ENCODE measurements at places on chromosomes 6 and 20.

DNA sequence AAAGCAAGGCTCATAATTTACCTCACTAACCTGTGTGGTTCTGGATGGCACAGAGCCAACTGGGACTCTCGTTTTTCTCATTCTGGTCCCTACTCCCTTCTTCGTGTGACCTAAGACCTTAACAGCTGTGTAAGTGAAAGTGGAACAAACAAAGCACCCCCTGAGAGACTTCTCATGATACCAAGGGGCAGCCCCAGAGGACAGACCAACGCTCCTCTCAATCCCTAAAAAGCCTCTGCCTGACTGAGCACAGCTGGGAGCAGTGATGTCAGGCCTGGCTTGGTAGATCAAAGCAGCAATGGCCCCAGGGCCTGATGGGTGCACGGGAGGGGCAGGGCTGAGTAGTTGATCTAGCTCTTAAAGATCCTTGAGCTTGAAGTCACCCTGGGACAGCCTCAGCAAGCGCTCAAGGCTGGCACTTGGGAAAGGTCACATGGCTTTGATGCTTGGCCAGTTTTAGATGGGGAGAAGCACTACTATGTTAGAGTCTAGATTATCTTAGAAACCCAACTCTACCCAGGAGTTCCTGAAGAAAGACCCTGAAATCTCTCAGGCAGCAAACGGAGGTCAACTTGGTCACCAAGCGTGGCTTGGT lies 16.2 kb upstream of the TGM2 start:
- DNase-seq = no peak

DNA sequence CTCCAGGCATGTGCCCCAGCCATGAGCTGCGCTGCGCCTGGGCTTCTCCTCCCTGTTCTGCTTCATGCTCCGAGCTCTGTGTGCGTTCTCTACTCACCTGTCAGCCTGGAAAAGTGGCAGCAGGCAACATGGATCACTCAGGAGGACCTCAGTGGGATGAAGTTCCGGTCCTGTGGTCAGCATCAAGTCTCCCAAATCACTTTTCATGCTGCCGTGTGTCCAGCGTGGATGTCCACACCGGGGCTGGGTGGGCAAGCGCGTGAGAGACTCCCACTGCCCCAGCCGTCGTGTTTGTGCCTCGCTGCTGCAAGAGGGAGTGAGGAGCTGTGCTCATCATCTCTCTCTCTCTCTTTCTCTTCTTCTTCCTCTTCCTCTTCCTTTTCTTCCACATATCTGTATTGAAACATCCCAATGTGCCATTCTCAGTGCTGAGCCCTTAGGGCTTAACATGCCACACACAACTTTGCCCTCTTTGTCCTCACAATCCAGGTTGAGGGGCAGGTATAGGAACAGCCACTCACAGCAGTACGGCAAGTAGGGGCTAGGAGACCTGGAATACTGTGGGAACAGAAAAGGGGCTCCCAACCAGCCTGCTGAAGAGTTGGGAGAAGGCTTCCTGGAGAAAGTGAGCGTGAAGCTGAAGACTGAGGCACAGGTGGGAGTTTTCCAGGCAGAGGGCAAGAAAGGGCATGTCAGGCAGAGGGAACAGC lies 3.8 kb upstream of the PDYN start:
- no peak for DNase-seq

GRCh38 chr6:154648888-154649205 lies 84.4 kb upstream of the SCAF8 start:
- no peak for DNase-seq

DNA sequence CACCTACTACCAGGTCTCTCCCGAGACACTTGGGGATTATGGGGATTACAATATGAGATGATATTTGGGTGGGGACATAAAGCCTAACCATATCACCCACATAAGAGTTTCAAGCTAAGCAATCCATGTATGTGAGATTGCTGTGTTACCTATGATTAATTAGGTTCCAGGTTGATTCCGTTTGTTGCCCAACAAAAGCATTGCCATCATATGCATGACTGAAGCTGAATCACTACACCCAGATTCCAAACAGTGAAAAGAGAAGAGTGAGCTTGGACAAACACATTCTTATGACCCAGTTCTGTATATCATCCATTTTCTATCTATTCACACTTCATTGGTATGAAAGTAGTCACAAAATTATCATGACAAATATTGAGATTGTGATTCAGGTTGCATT lies 952.5 kb upstream of the MAN1A1 start:
- DNase-seq = no peak

- DNase-seq = no peak
These were observed 41.3 kb upstream of the BTN3A2 start for GRCh38 chr6:26323525-26324294.

DNA sequence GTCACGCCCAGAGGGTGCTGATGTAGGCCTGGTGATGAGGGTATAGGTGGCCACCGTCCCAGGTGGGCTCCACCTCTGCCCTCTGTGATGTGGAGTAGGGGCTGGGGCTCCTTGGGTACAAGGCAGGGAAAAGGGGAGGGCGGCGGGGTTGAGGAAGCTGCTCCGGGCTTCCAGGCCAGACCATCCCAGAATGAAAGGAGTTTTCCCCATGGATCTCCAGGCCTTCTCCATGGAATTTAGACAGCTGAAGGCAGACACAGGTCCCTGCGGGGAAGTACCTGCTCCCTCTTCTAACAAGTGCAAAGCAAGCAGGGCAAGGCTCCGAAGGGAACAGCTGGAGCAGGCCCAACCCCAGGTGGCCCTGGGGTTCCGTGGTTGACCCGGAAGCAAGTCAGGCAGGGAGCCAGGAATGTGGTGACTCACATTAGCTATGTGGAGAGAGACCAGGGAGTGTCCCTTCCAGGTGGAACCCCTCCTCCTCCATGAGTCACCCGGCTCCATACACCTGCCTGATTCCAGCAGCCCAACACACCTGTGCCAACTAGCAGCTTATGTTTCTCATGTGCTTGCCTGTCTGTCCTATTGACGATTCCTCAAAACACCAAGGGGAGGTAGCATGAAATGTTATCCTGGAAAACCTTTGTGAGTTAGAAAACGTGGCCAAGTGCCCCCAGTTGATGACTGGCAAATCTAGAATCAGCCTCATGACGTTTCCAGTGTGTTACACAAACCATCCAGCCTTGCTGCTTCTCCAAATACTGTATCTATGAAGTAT lies 59.7 kb upstream of the SNX9 start:
- DNase-seq = peak; percentile 65

DNA sequence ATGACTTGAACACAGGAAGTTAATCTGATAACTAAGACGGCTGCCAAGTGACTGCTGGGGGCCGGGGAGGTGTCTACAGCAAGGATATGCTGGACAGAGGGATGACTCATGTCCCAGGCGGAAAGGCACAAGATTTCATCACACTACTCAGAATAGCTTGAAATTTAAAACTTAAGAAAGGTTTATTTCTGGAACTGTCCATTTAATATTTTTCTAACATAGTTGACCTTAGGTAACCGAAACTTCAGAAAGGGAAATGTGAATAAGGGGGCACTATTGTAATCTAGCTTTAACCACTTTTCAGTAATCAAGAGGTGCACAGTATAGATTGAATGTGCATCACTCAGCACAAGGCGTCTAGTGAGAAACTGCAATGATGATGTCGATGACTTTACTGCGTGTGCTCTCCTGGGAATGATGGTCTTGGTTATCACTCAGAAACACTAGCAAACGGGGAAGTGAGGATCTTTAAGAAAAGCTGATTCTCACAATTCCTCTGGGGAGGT lies 171.5 kb downstream of the QKI start:
- DNase-seq = peak; percentile 93

GRCh38 chr20:37305079-37305478 lies 15.6 kb downstream of the MANBAL start:
- DNase-seq = no peak

GRCh38 chr6:46925563-46926253 lies 4.0 kb upstream of the ADGRF5 start:
- peak; percentile 35 for DNase-seq

DNA sequence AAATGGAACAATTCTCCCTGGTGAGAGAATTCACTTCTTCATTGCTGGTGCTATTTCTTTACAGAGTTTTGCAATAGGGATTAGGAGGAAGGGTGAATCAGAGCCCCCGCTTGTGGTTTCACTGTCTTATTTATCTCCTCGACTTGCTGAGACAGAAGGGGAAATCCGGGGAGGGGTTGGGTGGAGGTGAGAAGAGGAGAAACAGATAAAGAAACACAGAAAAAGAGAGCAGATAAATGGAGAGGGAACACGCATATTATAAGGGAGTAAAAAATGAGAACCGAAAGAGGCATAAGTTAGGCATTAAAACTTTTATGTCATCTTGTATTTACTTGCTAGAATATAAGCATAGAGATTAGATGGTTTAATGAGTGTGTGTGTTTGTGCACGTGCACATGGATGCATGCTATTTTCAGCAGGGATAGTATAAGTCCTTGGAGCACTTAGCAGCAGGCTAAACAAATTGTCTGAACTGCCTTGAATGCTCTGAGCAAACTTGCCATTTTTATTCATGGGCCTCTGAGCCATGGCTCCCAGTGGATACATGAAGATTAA lies 105.0 kb downstream of the OLIG3 start:
- DNase-seq = no peak

- no peak for DNase-seq
These were observed 24.4 kb upstream of the SLC17A3 start for GRCh38 chr6:25898289-25898977.

GRCh38 chr6:121791396-121792315 lies 356.2 kb downstream of the GJA1 start:
- DNase-seq = no peak

- DNase-seq = no peak
These were observed 11.4 kb downstream of the IYD start for GRCh38 chr6:150380256-150380655.

GRCh38 chr20:33697129-33697528 lies 10.9 kb upstream of the E2F1 start:
- peak; percentile 44 for DNase-seq

DNA sequence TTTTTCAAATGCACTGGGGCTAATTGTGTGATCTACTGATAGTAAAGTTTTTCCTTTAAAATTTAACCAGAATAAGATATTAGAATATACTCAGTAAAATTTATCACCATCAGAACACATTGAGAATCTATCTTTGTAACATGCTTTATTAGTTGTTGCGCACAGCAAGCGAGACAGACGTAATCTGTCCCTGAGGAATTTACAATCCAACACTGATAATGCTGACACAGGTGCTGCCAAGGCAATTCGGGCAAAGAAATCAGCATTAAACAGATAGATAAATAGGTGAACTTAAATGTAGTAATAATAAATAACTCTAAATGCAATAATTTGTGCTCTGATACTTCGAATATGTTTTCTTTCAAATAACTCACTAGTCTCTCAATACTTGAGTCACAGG lies 607.2 kb downstream of the HTR1B start:
- DNase-seq = no peak

DNA sequence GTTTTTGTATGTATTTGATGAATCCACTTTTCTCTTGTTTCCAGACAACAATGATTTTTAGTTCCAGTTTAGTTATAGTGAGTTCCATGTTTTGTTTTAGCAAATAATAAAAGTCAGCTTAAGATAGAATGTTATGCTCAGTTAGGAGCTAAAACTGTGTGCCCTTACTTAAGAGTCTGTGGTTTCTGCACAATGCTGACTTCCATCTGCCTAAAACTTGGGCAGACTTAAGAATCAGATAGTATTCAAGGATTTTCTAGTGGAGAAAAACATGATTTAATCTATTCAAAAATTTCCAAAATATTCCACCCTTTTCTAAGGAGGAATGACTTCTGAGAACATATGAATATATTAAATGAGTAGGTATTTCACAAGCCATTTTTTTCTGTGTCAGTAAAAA lies 32.8 kb downstream of the LAMA4 start:
- DNase-seq = no peak

- DNase-seq = no peak
These were observed 41.0 kb downstream of the PKHD1 start for GRCh38 chr6:52046456-52046855.

- peak; percentile 72 for DNase-seq
These were observed 50.3 kb upstream of the GFRAL start for GRCh38 chr6:55276745-55277530.

- DNase-seq = peak; percentile 75
These were observed 373.5 kb upstream of the BTBD3 start for GRCh38 chr20:11544029-11544678.

DNA sequence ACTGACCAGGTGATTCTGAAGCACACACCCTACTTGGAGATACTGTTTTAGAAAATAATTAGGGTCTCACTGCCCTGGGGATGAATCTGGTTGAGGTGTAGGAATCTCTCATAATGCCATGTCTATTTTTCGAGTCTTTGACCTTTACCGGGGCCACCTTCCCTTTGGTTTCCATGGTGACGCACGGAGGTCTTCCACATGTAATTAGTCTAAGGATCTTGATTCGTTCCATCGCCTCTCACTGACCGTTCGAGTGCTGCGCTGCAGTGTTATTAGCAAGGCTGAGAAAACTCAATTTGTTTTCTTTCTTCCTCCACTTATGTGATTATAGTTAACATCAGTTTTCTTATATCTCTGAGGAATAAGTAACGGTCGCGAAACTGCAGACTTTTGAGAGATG lies 144.3 kb upstream of the SPACA1 start:
- no peak for DNase-seq

GRCh38 chr6:35706468-35706867 lies 17.8 kb upstream of the FKBP5 start:
- peak; percentile 44 for DNase-seq

- DNase-seq = peak; percentile 29
These were observed 55.5 kb downstream of the ZHX3 start for GRCh38 chr20:41261790-41262717.

DNA sequence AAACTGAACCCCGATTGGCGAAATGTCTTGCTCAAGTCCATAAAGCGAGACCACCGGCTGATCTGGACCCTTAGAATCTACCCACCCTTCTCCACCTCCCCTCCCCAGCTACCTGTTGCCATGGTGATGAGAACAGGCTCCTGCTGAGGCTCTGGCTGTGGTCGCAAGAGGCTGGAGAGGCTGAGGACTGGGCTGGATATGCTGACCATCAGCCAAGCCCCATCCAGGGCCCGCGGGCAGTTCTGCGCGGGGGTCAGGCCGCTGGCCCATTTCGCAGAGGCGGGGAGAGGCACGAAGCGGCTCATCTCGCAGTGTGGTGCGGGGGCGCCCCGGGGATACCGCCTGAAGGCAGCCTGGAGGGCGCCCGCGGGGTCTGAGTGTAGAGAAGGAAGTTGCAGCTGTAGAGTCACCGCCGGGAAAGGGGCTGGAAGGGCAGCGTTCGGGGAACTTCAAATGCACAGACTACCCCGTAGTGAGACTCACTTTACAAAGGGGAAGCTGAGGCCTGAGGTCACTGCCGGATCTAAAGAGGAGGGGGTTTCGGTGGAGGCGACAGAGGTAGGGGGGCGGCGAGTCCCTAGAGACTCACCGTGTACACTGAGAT lies 671 bp downstream of the TAPBP start:
- DNase-seq = peak; percentile 31

DNA sequence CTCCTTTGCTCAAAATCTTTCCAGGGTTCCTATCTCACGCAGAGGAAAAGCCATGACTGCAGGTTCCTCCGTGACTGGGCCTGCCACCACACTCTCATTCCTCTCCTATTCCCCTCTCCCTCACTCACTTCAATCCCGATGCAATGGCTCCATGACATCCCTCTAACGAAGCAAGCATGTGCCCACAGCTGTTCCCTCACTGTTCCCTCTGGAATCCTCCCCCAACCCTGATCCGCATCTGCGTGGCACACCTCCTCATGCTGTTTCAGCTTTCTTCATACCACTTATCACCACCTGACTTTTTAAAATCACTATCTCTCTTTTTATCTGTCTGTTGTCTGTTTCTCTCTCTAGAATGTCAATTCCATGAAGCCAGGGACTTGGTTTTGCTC lies 25.5 kb downstream of the ANGPT4 start:
- no peak for DNase-seq

Data from IMR-90 (cell line).